ENCODE measurements at places on chromosomes 12 and 14.

- DNase-seq, result no peak
These were observed 24.9 kb downstream of the FCF1 start for GRCh38 chr14:74737753-74738325.

DNA sequence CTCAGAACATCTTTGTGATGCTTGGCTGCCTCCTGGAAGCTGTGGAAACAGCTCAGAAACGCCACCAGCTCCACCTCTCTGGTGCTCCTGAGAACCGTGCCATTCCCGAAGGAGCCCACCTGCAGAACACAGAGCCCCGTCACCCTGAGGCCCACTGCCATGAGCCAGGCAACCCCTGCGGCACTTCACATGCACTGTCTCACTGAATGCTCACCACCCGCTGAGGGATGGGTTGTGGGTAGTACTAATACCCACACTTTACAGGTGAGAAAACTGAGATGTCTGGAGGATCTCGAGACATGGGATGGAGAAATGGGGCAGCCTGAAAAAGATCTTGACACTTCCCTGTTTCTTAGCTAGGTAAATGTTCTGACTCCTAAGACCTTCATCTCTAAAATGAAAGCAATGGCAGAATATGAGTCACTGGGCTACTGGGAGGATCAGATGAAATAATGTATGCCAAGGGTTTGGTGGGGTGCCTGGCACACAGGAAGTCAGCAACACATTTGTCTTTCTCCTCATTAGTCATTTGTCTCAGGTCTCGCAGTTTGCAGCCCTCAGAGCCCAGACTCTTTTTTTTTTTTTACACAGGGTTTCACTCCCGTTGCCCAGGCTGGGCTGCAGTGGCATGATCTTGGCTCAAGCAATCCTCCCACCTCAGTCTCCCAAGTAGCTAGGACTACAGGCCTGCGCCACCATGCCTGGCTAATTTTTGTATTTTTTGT is 5.3 kb downstream of the OASL start:
- DNase-seq, result no peak

DNA sequence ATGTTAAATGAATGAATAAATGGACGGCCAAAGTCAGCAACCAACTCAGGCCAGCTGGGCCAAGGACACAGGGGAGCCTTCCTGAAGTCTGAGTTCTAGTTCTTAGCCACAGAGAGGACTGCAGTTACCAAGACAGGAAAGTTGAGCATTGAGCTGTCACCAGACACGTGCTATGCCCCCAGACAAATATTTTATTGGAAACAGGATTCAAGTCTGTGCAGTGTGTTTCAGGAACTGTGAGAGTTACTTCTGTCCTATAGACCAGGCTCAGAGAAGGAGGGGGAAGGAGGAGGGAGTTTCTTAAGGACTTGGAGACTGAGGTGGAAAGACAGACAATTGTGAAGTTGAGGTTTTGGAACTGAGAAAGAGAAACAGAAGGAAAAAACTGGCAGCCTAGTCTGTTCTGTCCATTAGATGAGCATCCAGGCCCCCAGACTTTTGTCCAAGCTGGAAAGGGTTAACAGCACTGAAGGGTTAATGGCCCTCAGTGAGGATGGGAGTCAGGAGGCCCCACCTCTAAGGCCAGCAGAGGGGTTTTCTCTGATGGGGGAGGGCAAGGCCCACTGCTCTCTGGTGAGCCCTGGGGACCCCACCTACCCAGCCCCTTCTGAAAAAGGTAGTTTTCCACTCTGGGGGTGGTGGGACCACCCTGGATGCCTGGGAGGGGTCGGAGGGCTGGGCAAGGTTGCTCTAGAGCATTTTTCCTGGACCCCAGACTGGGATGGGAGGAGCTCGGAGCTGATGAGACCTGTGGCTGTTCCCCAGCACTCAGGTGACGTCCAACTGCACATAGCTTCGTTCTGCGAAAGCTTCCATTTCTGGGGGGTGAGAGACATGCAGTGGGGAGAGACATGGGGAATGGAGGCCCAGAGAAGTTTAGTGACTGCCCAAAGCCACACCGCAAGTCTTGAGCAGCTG is 6.9 kb upstream of the CMKLR1 start:
- no peak for DNase-seq

GRCh38 chr12:75489187-75489586 is 8.6 kb downstream of the GLIPR1 start:
- no peak for DNase-seq

GRCh38 chr14:98798099-98798498 is 473.9 kb downstream of the BCL11B start:
- DNase-seq, result no peak

DNA sequence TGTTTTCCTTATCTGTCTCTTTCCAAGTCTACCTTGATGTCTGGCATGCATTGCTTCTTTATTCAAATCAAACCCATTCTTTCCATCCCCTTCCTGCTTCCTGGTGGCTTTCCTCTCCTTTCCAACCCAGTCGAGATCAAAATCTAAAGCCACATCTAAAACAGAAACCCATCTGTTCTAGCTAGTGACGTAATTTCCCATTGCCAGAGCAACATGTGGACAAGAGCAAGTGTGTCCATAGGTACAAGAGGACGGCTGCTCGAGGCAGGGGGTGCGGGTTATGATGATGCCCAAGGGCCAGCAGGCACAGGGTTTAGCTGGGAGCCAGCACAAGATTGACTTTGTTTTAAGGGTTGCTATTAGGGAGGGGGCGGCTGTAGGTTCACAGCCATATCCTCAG is 7.0 kb downstream of the KRT80 start:
- no peak for DNase-seq

GRCh38 chr14:79496701-79497100 is 714.6 kb downstream of the DIO2 start:
- no peak for DNase-seq

DNA sequence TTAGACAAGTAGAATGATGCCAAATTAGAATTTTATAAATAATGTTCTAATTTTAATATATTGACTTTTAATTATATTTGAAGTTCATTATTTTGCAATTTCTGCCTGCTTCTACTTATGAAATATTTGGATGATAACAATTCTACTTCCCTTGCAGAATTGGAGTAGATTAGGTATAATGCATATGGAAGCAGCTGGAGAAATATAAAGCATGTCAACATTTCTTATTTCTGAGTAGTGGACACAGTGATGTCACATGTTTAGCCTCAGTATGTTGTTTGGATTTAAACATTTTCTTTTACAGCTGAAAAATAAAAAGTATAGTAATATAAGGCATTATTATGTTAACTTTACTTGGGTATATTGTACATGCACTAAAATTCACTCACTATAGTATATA is 344.2 kb upstream of the E2F7 start:
- DNase-seq, result no peak

DNA sequence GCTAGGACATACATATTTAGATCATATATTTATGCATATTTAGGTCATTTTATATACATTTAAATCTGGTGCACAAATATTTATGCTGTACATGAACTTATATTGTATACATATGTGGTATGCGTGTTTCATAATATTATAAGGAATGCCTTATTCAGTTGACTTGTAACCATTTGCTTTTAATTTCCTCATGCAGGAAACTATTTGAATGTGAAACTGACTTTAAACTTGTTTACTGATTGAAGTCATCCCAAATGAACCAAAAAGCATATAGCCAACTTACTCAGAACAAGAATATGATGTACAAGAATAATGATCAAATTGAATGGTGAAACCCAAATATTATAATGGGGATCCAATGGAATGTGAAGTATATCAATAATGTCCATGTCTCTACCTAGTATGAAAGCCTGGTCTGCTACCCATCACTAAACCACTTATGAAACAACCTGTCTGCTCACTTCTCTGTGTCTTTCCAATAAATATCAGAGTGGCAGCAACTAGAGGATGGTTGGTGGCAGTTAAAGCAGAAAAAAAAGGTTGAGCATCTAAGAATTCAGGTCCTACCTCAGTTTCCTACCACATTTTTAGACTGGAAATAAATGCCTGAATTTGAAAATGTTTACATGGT is 38.3 kb downstream of the RPS6KA5 start:
- no peak for DNase-seq

GRCh38 chr12:107668320-107669098 is 17.1 kb upstream of the PWP1 start:
- DNase-seq, result no peak

DNA sequence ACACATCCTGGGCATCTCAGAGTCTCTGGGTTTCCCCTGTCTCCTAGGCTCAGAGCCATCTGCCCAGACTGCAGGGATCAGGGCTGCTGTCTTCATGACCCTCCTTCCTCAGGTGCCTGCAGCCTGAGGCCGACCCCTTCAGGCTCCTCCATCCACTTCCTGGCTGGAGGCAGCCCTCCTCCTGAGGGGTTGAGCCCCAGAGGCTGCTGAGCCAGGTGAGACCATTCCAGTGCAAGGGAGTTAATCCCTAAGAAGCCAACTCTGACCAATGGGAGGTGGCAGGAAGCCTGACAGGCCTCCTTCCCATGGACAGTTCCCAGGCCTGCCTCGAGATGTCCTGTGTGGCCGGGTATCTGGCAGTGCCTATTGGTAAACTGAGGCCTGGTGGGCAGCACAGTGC is 8.4 kb upstream of the PPP4R4 start:
- DNase-seq, result no peak

DNA sequence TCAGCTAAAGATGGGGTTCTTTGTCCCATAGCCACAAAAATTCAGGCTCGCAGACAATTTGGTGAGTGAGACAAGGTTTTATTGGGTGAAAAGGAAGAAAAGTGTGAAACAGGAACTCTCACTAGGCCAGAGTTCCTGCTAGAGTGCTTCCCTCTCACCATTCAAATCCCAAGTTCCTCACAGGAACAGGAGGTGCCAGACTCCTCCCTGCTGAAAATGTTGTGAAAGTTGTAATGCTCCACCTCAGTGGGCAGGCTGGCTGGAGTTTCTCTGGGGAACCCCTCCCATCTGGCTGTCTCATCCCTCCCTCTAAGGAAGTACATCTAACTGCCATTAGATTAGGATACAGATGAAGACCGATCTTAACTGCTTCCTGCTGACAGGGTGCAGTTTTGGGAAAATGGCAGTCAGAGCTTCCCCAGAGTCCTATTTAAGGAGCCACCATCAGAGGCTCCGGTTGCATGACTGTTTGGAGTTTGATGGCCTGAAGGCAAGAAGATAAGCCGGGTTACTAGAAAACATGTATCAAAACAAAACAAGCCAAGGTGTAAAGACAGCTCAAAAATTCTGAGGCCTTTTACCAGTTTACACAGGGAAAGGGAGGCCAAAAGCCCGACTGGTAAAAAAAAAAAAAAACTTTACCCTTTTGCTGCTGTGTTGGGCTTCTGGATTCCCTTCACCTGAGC is 127.6 kb downstream of the FSCB start:
- DNase-seq, result no peak

DNA sequence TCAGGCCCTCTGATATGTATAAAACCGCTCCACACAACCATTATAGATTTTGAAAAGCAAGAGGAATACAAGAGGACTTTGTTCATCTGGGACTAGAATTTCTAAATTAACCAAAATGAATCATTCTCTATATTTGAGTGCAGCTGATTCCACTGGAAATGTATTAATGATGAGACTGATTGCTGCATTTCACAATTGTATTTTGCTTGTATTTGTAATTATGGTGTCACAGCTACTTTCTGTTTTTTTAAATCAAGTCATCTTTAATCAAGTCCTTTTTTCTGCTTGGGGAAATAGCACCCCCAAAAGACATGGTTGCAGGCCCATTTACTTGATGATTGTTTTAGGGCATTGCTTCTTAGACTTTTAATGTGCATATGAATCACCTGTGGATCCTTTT is 162.4 kb downstream of the KICS2 start:
- DNase-seq, result no peak

DNA sequence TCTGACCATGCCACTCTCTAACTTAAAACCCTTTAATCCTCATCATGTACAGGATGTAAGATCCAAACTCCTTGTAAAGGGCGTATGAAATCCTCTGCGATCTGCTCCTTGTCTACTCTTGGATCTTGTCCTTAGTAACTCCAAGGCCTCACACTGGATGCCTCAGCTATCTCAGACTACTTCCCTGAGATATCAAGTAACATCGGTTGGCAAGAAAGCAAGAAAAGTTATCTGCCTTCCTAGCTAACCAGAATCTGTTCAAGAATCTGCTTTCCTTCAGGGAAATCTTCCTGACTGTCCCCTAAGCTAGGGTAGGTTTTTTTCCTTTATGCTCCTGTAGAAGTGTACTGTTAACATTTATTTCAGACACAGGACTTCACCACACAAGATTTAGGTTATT is 82.6 kb downstream of the TAOK3 start:
- DNase-seq, result no peak

GRCh38 chr14:92670160-92670559 is 78.3 kb downstream of the LGMN start:
- DNase-seq, result no peak

GRCh38 chr12:754473-754820 is 2.1 kb downstream of the WNK1 start:
- DNase-seq, result peak; percentile 42

DNA sequence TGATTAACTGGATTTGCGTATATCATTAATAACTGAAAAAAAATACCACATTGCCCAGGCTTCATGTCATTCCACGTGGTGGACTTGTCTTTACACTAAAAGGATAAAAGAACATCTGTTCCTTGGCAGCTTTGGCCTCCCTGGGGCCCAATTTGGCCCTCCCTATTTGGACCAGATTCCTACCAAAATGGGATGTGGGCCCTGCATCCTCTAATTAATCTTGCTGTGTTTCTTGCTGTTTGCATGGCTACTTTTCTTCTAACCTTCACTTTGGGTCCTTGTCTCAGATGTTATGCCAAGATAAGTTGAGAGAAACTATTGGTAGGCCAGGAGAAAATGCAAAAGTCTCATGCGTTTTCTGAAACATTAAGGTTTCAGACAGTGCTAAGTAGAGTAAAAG is 57.5 kb downstream of the PTHLH start:
- DNase-seq, result no peak

All from stimulated activated naive CD4-positive, alpha-beta T cell (primary cell).